HS-5 (cell line): ENCODE measurements at places on chromosomes 4 and X.

GRCh38 chr4:100728861-100729260, 211.0 kb upstream of the EMCN start:
- no peak for DNase-seq

DNA sequence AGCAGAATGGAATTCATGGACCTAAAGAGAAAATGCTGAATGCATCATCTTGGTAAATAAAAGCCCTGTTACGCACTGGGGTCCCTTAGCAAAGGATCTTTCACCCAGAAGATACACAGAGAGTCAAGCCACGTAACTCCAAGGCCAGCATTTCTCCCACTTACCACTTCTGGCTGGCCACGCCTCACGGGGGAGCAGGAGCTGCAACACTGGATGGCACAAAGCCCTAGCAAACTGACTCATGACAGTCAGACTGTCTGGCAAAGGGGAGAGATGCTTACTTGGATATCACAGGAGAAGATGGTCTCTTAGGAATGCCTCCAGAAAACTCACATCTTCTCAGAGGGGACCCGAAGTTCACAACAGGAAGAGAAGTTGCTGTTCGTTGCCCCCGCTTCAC, 51.4 kb upstream of the BCLAF3 start:
- no peak for DNase-seq

- DNase-seq = no peak
Measured at GRCh38 chr4:182126096-182126495, 117.1 kb upstream of the TENM3 start.

DNA sequence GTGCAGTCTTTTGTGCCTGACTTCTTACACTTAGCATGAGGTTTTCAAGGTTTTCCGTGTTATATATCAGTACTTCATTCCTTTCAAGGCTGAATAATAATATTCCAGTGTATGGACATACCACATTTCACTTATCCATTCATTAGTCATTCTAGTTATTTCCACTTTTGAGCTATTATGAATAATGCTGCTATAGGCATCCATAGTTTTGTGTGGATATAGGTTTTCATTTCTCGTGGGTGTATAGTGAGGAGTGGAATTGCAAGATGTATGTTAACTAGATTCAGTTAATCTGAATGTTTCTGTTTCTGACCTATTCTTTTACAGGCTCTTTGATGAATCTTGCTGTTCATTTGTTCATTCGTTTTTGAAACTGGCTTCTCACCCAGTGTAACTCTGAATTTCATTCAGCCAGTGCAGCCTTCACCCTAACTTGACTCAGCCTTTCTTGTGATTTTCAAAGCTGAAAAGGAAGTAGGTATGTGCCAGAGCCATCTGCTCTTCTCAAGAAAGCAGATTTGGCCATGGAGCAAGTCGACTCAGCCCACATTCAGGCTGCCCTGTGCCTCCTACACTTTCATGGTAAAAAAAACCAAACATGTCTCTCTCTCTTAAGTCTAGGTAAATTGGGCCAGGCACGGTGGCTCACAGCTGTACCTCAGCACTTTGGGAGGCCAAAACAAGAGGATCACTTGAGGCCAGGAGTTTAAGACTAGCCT, 56.3 kb upstream of the NOCT start:
- DNase-seq = no peak

GRCh38 chr4:77178560-77178959, 21.6 kb downstream of the CCNG2 start:
- no peak for DNase-seq

DNA sequence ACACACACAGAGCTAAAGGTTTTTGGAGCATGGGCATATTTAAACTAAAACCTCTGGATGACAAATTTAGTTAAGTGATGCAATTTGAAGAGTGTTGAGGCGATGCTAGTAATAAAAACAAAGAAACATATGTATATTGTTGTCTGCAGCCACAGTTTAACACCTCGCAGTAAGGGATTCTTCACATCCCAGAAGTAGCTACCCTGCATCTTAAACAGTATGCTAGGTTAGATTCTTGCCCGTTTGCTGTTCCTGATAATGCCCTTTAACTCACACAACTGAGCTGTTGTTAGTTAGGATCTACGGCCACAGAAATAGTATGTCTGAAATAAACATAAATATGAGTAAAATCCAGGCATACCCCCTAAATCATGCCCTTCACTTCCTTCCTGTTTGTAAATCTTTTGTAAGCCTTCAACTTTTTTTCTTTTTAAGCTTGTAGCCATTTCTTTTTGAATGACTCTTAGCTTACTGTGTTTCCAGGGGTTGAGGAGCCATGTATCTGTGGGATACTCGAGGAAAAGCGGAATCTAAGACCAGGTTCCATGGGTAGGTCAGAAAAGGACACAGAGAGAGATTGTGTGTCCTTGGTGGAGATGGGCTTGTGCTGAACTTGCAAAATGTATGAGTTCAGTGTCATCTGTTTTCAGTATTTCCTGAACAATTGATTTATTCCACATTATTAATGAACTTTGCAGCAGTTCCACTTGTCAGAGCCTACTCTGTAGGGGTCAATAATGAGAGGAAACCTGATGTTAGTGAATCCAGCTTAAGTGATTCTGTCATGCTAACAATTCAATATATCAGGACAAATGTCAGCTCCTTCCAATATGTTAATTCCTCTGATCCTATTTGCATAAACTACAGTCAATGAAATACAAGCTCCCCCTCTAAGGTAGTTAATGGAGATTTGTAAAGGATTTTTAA, 349.6 kb downstream of the GPAT3 start:
- no peak for DNase-seq

- DNase-seq = no peak
Measured at GRCh38 chr4:57091657-57092162, 18.5 kb downstream of the IGFBP7 start.

GRCh38 chr4:94933799-94934198, 176.0 kb downstream of the BMPR1B start:
- peak; percentile 1 for DNase-seq

GRCh38 chrX:57445076-57445475, 146.7 kb upstream of the ZXDB start:
- DNase-seq = no peak

DNA sequence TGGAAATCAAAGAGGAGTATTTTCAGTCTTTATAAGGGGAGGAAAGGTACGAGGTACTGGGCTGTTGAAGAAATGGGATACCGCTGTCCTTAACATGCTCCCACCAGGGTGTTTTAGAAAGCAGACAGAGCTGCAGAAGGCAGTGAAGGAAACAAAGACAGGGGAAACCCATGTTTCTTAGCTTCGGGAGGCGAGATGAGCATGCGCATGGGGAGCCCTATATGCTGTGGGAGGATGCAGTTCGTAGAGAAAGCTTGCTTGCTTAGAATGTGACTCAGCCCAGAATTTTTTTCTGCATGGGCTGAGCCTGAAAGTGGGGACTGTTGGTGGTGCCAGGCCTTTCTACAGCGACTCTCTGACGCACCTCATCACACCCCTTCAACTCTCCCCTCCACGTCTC, 28.8 kb upstream of the SCOC start:
- no peak for DNase-seq

DNA sequence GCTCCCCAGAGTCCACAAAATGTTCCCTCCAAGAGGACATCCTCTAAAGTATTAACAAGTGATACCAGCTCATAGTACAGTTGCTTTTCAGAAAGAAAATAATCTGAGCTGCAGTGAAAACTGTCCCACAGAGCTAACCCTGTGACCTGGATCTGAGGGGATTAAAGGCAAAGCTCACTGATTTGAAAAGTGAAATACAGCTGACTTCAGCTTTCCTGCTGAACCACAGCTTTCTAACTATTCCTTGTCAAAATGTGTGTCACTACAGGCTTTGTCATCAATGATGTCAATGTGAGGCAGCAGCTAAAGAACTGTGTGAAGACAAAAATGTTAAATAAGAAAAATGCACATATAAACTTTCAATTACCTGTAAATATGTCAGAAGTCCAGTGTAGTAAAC, 36.9 kb downstream of the DCHS2 start:
- no peak for DNase-seq
